Anterior cingulate cortex (tissue), 58 donors: ENCODE measurements at places on chromosomes 5 and 9.

GRCh38 chr5:146301626-146302025 lies 37.0 kb upstream of the POU4F3 start:
- no peak for DNase-seq

DNA sequence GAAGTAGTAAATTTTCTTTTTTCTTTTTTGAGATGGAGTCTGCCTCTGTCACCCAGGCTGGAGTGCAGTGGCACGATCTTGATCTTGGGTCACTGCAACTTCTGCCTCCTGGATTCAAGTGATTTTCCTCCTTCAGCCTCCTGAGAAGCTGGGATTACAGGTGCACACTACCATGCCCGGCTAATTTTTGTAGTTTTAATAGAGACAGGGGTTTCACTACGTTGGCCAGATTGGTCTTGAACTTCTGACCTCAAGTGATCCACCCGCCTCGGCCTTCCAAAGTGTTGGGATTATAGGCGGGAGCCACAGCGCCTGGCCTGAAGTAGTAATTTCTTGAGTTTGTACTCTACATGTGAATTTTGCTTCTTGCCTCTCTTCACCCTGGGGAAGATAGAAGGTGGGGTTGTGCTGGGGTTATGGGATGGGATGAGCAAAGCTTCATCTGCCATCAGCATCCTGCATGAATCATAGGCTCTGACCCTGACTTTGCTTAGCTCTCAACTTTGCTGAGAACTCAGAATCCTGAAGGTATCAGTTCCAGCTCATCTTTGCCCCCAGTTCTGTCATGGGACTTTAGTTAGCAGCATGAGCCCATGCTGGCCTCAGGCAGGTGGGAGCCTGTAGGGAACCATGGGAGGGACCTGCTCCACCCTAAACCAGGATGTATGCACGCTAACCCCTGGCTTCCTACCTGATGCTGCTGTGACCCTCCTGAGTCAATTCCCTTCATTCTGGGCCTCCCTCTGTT lies 9.3 kb upstream of the CCL21 start:
- no peak for DNase-seq

DNA sequence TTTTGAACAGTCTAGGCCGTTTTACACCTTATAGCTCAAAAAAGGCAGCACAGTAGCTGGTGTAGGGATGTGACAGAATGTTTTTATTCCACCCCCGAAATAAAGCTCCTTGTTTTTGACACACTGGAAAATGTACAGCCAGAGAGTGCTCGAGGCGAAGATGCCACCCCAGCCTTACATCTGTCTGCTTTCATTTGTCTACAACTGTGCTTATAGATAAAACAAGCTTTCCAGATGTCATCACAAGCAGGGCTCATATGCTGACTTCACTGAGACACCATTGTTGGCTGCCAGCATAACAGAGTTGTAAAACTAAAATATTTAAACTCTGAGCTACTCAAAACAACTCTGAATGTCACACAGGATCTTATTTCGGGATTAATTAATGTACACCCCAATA lies 386.3 kb downstream of the BNC2 start:
- no peak for DNase-seq

GRCh38 chr9:94638335-94639060 lies 820 bp downstream of the FBP1 start:
- no peak for DNase-seq

GRCh38 chr9:136028760-136029470 lies 66.2 kb downstream of the NACC2 start:
- no peak for DNase-seq

DNA sequence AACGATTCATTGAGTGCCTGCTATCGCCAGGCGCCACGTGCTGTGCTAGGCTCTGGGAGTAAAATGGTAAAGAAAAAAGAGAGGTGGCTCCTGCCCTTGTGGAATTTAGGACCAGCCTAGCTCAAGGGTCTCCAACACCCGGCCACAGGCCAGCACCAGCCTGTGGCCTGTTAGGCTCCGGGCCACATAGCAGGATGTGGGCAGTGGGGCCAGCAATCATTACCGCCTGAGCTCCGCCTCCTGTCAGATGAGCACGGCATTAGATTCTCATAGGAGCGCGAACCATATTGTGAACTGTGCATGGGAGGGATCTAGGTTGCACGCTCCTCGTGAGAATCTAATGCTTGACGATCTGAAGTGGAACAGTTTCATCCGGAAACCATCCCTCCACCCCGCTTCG lies 1.5 kb downstream of the RMRP start:
- DNase-seq = no peak

- no peak for DNase-seq
Measured at GRCh38 chr9:95506428-95506677, 10.4 kb downstream of the PTCH1 start.

DNA sequence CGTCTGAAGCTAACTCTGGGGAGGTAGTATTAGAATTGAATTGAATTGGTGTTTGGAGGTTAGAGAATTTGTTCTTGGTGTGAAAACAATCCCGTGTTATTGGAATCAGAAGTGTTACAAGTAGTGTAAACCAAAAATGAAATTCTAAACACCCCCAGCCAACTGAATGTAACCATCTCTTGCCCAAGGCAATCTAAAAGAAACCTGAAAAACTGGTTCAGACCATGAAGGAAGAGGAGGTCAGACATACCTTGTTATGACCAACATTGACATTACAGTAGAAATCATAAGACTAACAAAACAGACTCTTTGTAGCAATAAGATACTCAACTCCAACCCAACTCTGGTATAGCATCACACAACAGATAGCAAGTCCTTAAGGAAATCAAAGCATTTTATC lies 159.0 kb downstream of the TUSC1 start:
- no peak for DNase-seq

GRCh38 chr5:5371005-5371404 lies 51.5 kb upstream of the ICE1 start:
- DNase-seq = no peak

- peak; percentile 37 for DNase-seq
Measured at GRCh38 chr5:179166886-179167841, 107.0 kb downstream of the ZNF354C start.

DNA sequence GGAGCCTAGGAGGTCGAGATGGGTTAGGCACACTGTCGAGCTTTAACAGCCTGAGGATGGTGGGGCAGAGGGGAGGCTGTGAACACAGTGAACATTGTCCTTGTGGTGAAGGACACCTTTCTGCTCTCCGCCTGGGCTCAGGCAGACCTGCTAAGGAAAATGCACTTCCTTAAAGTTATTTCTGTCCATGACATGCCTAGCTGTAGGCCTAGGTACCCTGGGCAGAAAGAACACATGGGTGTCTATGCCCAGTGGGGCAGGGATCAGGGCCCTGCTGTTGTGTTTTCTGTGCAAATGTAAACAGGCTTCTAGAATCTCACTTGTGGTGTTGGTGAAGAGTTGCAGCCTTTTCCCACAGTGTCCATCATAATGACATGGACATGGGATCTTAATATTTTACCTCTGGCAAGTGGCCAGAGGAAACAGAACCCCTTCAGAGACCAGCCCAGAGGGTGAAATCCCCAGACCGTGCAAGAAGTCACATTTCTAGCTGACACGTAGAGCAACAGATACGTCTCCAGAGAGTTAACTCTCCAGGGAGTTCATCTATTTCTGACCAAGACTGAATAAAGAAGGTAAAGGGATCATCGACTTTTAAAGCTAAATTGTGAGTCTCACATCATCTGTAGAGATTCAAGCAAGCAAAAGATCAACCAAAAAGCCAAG lies 79.2 kb downstream of the C9orf152 start:
- DNase-seq = no peak

GRCh38 chr5:169711551-169712225 lies 74.6 kb downstream of the DOCK2 start:
- no peak for DNase-seq

DNA sequence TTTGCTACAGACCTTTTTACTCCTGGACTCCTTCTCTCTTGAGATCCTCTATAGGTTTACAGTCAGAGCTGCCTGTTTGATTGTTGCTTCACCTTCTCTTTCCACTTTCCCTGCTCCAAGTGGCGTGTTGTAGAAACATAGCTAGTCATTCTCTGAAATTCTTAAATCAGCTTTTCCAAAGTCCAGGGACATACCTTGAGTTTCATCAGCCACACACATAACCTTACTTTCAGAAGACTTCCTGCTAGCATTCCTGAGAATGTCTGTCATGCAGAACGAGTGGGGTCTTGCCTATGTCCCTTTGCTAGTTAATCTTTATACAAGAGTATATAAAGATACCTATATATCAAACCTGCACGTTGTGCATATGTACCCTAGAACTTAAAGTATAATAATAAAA lies 230.3 kb upstream of the ZNF462 start:
- DNase-seq = no peak

GRCh38 chr5:10167806-10168205 lies 81.9 kb downstream of the ATPSCKMT start:
- no peak for DNase-seq

- peak; percentile 38 for DNase-seq
Measured at GRCh38 chr9:72703574-72703973, 182.2 kb downstream of the TMC1 start.

DNA sequence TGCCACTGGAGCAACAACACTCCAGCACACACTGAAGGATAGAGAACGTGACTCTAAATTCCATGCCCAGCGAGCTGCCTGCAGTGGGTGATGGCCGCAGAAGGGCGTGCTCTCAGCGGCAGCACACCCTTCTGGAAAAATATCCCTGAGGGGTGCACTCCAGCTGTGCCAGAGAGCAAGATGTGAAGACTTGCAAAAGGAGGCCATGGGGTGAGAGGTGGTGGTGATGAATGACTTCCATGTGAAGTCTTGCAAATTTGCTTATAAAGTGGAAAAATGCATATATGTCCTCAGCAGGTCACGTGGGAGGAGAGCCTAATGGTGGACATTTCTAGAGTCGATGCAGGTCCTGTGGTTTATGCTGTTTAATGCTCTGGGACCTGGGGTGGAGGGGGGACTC lies 39.8 kb upstream of the COL5A1 start:
- no peak for DNase-seq

DNA sequence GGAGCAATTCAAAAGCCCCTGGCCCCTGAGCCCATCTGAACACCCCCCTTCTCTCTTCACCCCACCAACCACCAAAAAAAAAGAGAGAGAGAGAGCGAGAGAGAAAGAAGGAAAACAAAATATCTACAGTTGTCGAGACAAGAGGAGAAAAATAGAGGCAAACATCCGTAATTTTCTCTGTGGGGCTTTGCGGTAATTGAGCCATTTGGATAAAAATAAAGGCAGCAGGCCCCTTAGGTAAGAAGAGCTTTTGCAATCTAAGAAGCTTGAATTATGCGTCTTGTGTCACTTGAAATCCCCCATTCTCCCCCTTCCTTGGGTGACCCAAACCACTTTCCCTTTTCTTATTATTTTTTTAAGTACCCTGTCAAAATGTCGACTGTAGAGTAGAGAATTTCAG lies 35.5 kb upstream of the FUBP3 start:
- no peak for DNase-seq

GRCh38 chr5:58108511-58108910 lies 351.4 kb downstream of the PLK2 start:
- DNase-seq = no peak

- DNase-seq = no peak
Measured at GRCh38 chr9:35646153-35646532, 4.6 kb downstream of the SIT1 start.

DNA sequence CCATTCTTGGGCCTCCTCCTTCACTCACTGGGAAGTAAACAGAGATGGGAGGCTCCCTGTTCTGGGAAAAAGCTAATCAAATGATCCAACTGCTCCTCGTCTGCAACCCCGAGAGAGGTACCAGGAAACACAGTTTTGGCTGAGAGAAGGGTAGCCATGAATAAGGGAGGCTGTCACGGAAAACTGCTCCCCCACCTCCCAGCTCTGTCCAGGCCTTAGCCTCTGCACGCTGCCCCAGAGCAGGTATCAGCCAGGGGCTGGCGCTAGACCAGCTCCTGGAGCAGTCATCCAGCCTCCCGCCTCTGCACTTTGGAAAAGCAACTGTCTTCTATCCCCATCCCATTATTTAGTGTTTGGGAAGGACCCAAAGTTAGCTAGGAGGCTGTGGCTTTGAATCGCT lies 266.1 kb downstream of the NDUFS4 start:
- DNase-seq = no peak

- DNase-seq = no peak
Measured at GRCh38 chr5:78610636-78611035, 37.9 kb downstream of the LHFPL2 start.

- no peak for DNase-seq
Measured at GRCh38 chr9:122403381-122404000, 32.7 kb downstream of the PTGS1 start.

DNA sequence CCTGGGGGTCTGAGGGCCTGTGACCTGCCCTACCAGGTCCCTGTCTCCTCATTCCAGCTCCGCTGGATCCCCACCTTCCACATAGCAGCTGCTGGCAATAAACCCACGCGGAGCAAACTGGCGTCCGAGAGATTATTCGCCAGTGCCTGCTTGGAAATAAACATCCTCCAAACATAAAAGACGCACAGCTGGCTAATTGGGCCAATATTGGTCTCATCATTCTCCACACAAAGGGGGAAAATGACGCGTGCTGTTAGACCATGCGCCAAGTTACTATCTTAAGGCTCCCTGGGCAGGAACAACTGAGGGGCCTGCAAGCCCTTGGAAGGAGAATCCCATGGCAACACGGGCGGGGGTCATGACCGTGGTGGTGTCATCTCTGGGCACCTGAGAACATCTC lies 73.3 kb upstream of the SARDH start:
- DNase-seq = no peak

DNA sequence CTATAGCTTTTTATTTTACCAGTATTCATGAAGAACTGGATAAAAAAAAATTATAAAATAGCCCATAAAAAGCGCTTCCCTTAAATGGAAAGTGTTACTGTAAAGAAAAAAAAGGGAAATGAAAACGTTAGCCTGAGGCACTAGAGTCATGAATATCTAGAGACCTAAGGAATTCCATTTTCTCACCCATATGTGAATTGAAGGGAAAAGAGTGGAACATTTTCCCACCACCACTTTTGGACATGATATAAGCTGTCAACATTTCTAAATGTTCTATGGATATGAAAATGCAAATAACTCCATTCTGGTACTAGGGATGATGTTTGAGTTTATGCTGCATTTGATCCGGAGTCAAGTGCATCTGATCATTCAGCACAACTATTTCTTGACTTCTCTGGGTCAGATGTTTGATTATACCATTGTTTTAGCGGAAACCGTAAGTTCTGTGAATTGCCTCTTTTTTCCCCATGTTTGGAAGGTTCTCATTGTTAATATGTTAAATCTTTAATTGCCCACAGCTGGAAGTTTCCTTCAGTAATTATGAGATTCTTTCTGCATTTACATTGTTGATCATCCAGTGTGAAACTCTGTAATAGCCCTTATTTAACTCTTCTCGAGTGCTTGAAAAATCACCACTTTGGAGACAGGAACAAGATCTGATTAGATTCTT lies 467.4 kb upstream of the SEMA6A start:
- no peak for DNase-seq

- DNase-seq = no peak
Measured at GRCh38 chr5:133859073-133859472, 109.4 kb downstream of the C5orf15 start.
